Endothelial cell of umbilical vein (primary cell): ENCODE measurements at places on chromosomes 2 and 18.

DNA sequence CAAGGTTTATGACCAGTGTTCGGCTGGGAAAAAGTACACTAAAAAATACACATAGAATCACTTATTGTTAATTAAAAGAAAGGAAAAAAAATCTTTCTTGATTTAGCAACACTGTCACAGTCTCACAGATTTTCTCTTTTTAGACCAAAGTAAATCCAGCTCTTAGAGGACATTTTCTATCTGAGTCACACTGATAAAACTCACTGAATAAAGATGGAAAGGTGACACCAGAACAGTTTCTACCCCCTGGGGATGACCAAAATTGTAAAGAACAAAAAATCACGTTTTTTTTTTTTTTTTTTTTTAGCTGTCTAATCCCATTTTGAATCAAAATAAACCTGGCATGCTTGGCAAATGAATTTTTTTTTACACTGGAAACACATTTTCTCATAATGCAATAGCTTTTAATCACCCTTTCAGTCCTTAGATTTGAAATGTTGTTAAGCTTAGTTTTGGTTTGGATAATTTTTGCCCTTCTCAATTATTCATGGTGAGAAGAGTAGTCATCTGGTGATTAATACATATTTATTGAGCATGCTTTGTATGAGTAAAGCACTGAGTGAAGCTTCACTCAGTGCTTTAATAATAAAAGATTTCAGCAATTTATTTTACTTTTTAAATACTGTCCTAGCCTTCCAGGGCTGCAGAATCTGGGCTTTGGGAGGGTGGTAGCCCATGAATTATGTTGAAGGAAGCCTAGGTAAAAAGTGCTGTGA, 886.3 kb downstream of the SLC4A3 start:
- no peak for DNase-seq

GRCh38 chr2:229410264-229410663, 139.2 kb upstream of the PID1 start:
- DNase-seq: no peak

GRCh38 chr18:60197671-60198462, 174.7 kb downstream of the MC4R start:
- no peak for DNase-seq

DNA sequence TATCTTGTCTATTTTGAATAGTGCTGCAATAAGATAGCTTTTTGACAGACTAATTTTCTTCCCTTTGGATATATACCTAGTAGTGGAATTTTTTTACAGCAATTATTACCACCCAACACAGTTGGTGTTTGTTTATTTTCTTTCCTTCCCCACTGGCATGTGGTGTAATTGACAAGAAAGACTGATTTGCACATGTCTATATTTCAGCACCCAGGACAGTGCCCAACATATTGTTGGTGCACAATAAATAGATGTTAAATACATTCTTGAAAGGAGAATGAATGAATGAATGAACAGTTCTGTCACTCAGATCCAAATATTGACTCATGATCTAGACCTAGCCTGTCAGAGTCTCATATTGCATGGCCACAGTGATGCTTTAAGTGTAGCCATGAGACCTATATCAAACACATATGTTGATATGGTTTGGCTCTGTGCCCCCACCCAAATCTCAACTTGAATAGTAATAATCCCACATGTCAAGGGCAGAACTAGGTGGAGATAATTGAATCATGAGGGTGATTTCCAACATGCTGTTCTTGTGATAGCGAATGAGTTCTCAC, 538.2 kb downstream of the NYAP2 start:
- no peak for DNase-seq

- DNase-seq: no peak
Observed at GRCh38 chr2:238771218-238771617, 76.7 kb upstream of the TWIST2 start.

GRCh38 chr2:20108655-20109396, 57.4 kb upstream of the LAPTM4A start:
- no peak for DNase-seq
